GM23248 (cell line): ENCODE measurements at places on chromosomes 1 and 21. TPM values are rescaled to one million over a fixed set of nuclear protein-coding genes. Genes with fewer than 3 reads are reported as not detected.

GRCh38 chr21:26366781-26367180 lies 196.2 kb upstream of the APP start:
- H3K4me3 ChIP-seq: no peak overlapping the region
- peak; percentile 70 for DNase-seq
- no peak overlapping the region for H3K27ac ChIP-seq
- peaks cover 4% of the 10 kb centered on the region; the same call in 1 of the 2 replicates for H3K4me1 ChIP-seq
- no peaks in the 10 kb centered on the region for H3K27me3 ChIP-seq
- H3K36me3 ChIP-seq: no peaks in the 10 kb centered on the region

DNA sequence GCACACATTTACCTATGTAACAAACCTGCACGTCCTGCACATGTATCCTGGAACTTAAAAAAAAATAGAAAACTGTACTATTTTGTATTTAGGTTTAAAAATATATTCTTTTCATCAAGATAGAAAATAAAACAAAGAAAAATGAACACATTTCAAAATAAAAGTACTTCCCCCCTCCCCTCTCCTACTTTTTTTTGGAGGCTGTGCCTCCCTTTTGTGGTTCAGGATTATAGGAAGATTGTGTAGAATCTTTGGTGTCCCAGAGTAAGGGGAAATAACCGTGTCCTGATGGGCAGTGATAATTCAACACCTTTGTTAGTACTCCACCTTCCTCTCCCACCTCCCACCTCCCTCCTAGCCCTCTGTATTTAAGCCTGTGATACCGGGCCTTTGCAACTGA lies 40.1 kb downstream of the TRIM62 start:
- H3K27ac ChIP-seq: no peak overlapping the region
- no peak for DNase-seq
- no peak overlapping the region for H3K4me3 ChIP-seq
- H3K4me1 ChIP-seq: peaks cover 11% of the 10 kb centered on the region

DNA sequence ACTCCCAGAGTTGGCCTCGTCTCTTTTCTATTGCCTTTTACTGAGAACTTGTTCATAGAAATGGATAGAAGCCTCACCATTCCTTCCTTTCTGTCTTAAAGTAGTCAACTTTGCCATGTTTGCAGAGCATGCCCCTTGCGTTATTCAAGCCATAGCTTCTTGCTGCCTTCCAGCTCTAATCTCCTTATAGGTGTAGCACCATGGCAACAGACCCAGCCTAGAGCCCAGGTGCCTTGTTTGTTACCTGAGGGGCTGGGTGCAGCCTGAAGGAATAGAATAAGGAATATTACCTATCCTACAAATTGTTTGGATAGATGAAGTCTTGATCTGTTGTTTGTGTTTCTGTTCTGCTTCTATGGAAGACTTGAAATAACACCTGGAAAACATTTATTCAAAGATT lies 59.9 kb downstream of the CLEC20A start:
- peaks cover 20% of the 10 kb centered on the region for H3K36me3 ChIP-seq
- no peak overlapping the region for H3K27ac ChIP-seq
- no peaks in the 10 kb centered on the region for H3K27me3 ChIP-seq
- H3K4me3 ChIP-seq: no peak overlapping the region

DNA sequence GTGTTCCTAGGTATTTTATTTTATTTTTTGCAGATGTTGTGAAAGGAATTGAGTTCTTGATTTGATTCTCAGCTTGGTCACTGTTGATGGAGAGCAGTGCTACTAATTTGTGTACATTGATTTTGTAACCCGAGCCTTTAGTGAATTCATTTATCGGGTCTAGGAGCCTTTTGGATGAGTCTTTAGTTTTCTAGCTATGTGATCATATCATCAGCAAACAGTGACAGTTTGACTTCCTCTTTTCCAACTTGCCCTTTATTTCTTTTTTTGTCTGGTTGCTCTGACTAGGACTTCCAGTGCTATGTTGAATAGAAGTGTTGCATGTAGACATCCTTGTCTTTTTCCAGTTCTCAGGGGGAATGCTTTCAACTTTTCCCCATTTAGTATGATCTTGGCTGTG lies 138.9 kb downstream of the LHX8 start:
- no peak for DNase-seq
- H3K27ac ChIP-seq: no peak overlapping the region
- H3K4me3 ChIP-seq: no peak overlapping the region
- H3K27me3 ChIP-seq: no peaks in the 10 kb centered on the region
- H3K4me1 ChIP-seq: no peaks in the 10 kb centered on the region

GRCh38 chr1:241048622-241049021 lies 308.4 kb downstream of the RGS7 start:
- H3K36me3 ChIP-seq: no peaks in the 10 kb centered on the region
- no peaks in the 10 kb centered on the region for H3K27me3 ChIP-seq
- no peak overlapping the region for H3K4me3 ChIP-seq
- H3K4me1 ChIP-seq: no peaks in the 10 kb centered on the region

- H3K27me3 ChIP-seq: no peaks in the 10 kb centered on the region
- H3K4me3 ChIP-seq: no peak overlapping the region
- no peaks in the 10 kb centered on the region for H3K36me3 ChIP-seq
- peaks cover 10% of the 10 kb centered on the region; the same call in 1 of the 2 replicates for H3K4me1 ChIP-seq
- no peak overlapping the region for H3K27ac ChIP-seq
Measured at GRCh38 chr1:112502826-112503225, 5.9 kb upstream of the WNT2B start.

DNA sequence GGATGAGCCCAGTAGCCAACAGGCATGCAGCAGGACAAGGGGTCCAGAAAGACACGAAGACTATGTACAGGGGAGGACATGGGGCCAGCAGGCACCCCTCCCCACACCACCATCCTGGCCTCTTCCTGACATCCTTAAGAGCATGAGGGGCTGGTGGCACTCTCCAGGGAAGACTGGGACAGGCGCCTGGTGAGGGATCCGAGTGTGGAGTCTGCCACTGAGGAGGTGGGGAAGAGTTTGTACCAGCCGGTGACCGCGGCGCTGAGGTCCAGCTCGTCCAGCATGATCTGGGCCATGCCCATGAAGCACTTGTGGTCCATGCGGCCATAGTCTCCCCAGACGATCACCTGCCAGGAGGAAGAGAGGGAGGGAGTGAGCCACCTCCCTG lies 39.1 kb downstream of the RIMS3 start:
- peaks cover 19% of the 10 kb centered on the region for H3K27me3 ChIP-seq
- no peak overlapping the region for H3K4me3 ChIP-seq
- H3K27ac ChIP-seq: no peak overlapping the region
- no peak for DNase-seq
- no peaks in the 10 kb centered on the region for H3K36me3 ChIP-seq
- no peaks in the 10 kb centered on the region for H3K4me1 ChIP-seq

GRCh38 chr21:45011426-45011825 lies 63.0 kb upstream of the ADARB1 start:
- H3K27ac ChIP-seq: no peak overlapping the region
- H3K27me3 ChIP-seq: no peaks in the 10 kb centered on the region
- no peak for DNase-seq
- no peak overlapping the region for H3K4me3 ChIP-seq
- no peaks in the 10 kb centered on the region for H3K36me3 ChIP-seq

DNA sequence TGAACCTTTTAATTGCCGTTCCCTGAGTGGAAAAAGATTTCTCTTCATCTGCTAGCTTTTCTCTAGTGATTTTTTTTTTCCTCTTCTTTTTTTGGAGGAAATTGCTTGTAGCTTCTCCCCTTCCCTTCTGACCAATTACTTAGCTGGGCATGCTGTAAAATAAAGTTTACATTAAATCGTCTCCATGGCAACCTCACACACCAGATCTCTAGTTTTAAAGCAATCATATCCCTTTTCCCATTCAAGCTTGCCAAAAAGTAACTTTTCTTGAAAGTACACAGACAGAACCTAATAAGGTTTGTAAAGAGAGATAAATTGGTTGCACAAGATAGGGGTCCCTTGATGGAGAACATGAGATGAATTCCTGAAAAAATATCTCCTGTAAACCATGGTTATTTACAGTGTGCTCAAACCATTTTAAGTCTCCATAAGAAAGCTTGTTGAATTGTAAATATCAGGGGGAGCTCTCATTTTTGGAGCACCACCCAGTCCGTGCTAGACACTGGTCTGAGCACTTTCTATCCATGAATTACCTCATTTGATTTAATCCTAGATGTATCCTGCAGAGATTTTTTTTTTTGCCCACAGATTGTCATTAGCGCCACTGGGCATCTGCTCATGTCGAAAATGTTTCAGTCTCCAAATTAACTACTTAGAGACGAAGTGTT lies 32.6 kb upstream of the HTR1D start:
- no peak overlapping the region for H3K27ac ChIP-seq
- DNase-seq: no peak
- no peaks in the 10 kb centered on the region for H3K4me1 ChIP-seq
- H3K4me3 ChIP-seq: no peak overlapping the region

DNA sequence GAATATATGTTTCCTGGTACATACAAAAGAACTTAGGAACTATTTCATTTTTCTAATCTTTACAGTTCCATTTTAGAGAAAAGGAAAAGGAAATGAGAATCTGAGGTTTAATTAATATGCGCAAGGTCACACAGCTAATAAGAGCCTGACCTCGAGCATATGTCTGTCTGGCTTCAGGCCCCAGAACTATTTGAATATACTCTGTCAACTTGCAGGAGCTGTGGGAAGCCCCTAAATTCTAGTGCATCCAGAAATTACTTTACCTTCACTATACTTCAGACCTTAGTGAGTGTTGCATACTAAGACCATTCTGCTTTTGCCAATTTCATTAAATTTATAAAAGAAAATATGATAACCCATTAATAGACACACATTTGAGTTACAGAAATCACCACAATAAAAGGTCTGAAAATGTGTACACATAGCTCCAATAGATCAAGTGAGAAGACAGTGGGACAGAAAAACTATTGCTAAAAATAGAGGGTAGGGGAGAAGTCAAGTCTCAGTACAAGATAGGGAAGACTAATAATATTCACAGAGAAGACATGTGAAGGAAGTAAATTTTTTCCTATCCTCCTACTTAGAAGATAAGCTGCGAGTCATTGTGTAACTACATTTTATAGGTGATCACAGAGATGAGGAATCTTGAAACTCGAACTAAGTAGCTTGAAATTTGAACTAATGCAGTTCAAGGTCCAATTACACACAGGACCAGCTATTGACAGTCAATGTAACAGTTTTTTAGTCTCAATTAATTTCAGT lies 3.8 kb downstream of the RGS13 start:
- H3K27me3 ChIP-seq: no peaks in the 10 kb centered on the region
- DNase-seq: peak; percentile 54
- no peak overlapping the region for H3K4me3 ChIP-seq
- H3K4me1 ChIP-seq: peaks cover 11% of the 10 kb centered on the region

DNA sequence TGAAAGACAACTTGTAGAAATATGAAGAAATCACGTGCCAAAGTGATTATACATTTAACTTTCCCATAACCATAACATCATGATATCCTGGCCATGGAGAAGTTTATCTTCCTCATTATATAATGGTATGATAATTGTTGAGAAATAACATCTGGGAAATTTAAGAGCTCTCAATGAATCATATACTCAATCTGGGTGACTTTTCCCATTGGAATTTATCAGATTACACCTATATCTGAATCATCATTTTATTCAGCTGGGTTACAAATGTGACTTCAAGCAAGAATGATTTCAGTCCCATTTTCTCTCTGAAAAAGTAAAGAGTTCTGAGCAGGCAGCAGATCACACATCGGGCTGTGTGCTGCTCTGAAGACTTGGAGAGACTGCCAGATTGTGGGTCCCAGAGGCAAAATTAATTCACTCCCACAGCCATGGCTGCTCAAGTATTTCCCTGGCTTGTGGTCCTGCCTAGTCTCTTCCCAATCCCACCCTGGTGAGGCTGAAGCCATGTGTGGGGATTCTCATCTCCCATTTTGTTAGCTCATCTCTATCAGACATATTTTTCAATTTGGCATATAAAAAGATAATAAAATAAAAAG lies 278.0 kb downstream of the MRPL39 start:
- DNase-seq: peak; percentile 85
- H3K36me3 ChIP-seq: no peaks in the 10 kb centered on the region
- no peaks in the 10 kb centered on the region for H3K27me3 ChIP-seq
- peak overlapping the region; percentile 83 for H3K27ac ChIP-seq

DNA sequence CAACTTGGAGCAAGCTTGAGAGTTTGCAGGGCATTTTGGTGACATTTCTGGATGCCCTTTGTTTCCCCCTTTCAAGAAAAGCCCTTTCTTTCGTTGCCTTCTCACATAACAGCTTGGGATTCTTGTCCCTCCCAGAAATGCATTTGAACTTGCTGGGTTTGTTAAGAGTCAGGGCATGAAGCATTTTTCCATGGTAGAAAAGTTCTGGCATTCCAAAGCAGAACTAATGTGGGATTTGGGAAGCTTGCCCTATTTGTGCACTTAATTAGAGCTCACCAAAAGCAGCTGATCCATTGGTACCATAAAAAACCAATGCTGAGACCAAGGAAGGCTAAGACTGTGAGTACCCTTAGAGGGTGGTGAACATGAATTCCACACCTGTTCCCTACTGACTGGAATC lies 99.8 kb upstream of the HOOK1 start:
- no peak for DNase-seq
- no peak overlapping the region for H3K27ac ChIP-seq
- no peaks in the 10 kb centered on the region for H3K27me3 ChIP-seq

DNA sequence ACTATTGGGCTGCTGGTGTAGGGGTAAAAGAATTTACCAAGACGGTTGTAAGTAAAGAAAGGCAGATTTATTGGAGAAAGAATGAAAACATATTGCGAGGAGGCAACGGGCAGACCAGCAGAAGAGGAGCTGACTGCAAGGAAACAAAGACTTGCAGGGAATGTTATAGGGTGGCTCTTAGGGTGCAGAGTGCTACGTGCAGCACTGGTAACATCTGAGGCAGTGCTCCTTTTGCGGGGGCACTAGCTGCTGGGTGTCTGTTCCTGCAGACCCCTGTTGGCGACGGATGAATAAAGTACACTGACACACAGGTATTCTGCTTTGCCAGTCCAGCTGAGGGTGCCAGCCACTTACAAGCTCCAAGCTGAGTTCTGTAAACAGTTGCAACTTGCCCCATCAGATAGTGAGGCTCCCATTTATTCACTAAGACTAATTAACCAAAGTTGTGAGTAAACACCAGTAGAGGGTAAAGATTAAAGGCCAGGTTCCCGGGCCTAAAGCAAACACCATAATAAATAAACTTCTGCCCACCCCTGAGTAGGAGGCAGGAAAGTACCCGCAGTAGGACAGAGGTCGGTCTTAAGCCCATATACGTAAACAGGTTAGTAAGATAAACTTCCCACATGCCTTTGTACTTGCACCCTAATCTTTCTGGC lies 140.2 kb upstream of the KCNK1 start:
- H3K36me3 ChIP-seq: no peaks in the 10 kb centered on the region
- no peak overlapping the region for H3K27ac ChIP-seq
- no peak for DNase-seq
- H3K27me3 ChIP-seq: no peaks in the 10 kb centered on the region
- H3K4me1 ChIP-seq: no peaks in the 10 kb centered on the region
- H3K4me3 ChIP-seq: no peak overlapping the region

DNA sequence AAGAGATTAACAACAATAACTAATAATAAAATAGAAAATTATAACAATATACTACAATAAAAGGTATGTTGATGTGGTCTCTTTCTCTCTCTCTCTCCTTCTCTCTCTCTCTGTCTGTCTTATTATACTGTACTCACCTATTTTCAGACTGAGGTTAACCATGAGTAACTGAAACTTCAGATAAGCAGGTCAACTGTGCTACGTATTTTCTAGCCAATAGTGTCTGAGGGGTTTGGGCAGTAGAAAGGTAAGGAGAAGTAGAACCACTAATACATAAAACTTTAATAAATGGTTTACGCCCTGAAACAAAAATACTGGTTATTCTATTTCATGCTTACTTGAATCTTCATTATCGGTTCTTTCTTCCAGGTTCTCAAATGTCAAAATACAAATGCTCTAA lies 71.0 kb upstream of the LRRC53 start:
- no peak for DNase-seq
- no peak overlapping the region for H3K4me3 ChIP-seq
- H3K27me3 ChIP-seq: 0 out of 2 replicates have a peak, but pooled peaks cover 7% of the 10 kb centered on the region
- H3K4me1 ChIP-seq: no peaks in the 10 kb centered on the region
- no peak overlapping the region for H3K27ac ChIP-seq

Gene PLA2G4A
- total RNA-seq: 2.9 and 3.7 TPM in 2 replicates

Gene YY1AP1
- total RNA-seq: 36.7 and 50.1 TPM in 2 replicates

Gene CD84
- total RNA-seq: not detected in 2 replicates
